Cortex of kidney (tissue), 1 donor: ENCODE measurements at places on chromosomes 5 and 9.

DNA sequence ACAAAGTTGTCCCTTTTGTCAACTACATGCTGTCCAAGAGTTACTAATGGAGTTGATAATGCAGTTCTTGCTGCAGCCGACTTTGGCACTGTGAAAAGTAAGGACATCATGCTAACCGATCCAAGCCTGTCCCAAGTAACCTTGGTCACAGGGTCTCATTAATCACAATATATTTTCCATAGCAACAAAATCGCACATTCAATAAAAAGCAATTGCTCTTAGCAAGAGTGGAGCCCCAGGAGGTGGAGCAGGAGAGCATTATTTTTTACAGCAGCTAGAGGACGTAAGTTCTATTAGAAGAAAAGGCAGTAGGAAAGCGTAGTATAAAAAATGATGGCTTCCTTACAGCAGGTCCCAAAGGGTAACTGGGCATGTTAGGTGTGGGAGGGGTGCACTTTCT is 570.3 kb downstream of the EBF1 start:
- no peak for DNase-seq

DNA sequence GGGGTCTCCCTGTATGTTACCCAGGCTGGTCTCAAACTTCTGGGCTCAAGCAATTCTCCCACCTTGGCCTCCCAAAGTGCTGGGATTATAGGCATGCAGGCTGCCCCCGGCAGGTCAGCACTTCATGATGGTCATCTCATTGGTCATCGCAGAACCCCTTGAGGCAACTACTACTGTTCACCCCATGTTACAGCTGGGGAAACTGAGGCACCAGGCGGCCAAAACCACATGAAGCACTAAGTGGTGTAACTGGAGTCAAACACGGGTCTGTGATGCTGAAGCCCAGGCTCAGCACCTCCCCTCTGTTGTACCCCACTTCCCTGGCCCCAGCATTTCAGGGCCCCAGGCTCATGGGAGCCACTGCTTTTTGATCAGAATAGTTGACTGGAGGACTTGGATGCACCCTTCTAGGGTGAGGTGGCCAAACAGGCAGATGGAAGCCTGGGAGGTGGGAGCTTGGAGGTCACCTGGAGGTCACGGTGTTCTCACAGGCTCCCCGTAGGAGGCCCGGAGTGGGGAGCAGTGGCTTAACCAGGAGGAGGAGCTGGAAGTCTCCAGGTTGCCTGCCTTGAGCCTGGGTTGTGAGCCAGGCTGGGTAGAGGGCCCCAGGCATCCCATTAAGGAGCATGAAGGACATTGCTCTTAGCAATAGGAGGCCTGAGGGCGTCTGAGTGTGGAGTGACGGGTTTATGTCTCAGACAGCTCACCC is 57.3 kb upstream of the RPL26L1 start:
- DNase-seq: no peak

- DNase-seq: no peak
Measured at GRCh38 chr5:119368238-119368630, 12.4 kb downstream of the TNFAIP8 start.

DNA sequence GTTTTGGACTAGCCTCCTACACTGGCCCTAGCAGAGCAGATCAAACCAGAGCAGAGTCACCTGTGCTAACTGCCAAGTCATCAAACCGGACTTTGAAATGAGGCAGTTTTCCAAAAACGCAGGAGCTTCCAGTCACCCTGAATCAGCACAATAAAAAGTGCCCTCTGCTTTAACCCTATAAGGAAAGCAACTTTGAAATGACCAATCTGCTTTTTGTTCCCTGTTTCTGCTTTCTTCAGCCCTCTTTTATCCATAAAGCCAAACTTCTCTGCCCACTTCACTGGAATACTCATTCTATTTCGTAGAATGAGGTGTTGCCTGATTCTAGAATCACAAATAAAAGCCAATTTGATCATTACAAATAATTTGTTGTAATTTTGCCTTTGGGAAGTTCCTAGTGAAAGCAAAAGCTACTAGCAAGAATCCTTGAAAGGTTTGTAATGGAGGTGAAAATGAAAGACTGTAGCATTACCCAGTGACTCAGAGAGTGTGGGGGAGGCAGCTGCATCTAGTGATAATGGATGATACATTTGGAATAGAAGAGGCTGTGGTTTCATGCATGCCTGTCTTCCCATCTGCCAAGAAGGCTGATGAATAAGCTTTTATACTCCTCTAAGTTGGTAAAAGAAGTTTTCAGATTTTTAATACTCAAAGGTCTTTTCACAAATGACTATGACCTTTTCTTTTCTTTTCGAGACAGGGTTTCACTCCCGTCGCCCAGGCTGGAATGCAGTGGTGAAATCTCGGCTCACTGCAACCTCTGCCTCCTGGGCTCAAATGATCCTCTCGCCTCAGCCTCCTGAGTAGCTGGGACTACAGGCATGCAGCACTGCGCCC is 14.9 kb downstream of the SPAAR start:
- DNase-seq: no peak

DNA sequence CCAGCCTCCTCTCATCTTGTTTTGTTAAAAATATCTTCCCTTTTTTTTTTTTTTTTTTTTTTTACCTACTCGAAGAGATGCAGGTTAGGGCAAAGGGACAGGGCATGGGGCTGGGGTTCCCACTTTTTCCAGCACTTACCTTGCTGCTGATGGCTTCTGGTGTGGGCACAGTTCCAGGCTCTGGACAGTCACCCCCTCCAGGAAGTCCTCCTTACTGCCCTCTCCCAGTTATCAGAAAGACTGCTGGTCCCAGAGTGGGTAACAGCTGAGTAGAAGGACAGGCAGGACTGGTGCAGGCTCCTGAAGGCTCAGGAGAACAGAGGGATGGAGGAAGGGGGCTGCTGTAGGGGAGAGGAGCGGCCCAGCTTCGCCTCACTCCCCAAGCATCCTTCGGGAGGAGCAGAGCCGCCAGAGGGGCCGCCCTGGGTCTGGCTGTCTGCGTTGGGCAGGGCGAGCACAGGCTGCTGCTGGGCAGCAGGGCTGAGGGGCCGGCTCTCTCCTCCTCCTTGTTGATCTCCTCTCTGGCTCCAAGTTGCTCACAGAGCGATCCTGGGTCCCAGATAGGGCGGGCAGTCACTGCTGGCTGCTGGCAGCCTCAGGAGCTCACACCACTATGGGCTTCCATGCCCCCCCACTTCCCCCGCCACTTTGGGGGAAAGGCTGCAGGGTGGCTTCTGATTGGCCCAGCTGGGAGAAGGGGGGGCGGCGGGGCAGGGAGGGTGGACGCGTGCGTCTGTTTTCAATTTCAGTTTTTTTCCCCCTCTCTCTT is at the start of gene PDGFRB:
Gene PDGFRB (minus strand): TSS at position 588 of the 769 bp plus-strand sequence. CDS start 18,798 bp downstream, outside the sequence.
- DNase-seq: no peak

DNA sequence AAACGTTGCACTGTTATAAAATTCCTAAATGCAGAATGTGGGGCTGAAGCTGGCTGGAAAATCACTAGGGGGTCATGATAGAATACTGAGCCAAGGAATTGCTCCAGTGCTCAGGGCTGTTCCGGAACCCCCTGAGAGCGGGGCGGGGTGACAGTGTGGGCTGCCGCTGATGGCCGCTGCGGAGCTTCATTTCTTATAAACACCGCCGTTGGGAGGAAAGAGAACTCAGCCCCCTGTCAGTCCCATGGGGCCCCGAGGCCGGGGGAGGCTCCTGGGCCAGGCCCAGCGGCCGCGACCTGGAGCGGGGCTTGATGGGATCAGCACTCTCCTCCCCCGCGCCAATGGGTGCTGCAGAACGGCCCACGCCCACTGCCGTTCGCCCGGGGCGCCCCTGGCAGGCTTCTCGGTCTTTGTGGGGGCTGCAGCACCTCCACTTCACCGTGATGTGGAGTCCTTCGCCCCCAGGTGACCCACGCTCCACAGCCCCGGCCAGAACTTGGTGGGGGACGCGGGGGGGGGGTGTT is 5.2 kb upstream of the IRF1 start:
- DNase-seq: no peak

DNA sequence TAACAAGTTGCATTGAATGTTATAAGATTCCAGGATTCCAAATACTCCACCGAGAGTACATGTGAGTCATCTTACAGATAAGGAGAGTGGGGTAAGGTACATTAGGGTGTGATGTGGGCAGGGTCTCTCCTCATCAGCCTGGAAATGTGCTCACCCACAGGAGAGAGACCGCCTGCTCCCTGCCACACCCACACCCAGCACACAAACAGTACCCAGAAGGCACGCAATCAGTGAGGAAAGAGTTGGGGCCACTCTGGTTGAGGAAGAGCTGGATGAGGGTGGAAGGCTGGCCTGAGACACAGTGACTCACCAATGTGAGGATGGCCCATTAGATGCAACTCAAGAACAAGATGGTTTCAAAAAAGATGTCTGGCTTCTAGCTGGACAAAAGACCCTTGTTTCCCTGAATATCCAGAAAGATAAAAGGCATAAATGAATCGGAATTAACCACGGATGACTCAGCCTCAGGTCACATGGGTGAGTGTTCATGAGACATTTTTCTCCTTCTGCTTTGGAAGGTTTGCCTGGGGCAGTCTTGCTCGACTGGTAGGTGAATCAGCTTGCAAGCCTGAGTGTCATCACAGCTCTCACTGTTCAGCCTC is 51.1 kb upstream of the LHFPL2 start:
- DNase-seq: no peak

GRCh38 chr9:99778308-99778707 is 43.4 kb upstream of the NR4A3 start:
- no peak for DNase-seq

- no peak for DNase-seq
Measured at GRCh38 chr9:120927269-120928014, 846 bp upstream of the TRAF1 start.

GRCh38 chr9:89466451-89467277 is 31.2 kb downstream of the SEMA4D start:
- DNase-seq: no peak

DNA sequence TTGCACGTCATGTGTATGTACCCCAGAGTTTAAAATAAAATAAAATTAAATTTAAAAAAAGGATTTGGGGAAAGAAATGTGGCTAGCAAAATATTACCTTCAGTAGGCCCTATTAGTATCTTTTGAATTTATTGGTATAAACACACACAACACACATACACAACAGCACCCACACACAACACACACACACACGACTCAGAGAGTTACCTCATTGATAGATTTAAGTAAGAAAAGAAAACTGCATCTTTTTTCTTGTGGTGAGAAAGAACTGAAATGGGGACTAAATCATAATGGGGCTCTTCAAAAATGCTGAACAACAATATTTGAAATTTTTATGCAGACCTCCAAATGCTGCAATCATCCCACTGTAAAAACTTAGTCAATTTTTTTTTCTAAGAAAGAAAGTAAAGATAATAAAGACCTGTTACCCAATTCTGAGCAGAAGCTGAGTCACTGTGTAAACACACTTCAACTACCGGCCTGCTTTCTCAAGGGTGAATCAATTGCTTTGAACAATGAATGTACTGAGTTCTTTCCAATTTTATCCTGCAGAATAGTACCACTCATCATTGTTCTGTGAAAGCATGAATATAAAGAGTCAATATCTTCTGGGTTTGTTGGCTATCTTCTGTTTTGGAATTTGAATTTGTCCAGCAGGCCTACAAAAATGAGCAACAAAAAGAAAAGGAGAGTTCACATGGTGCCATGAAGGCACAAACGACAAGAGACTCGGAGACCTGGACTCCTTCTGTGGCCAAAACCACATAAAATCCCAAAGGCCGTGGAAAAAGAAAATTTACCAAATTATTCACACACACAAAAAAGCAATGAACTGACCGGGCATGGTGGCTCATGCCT is 57.9 kb upstream of the CCNG1 start:
- DNase-seq: no peak

- DNase-seq: no peak
Measured at GRCh38 chr5:96257904-96258303, 175.1 kb downstream of the PCSK1 start.

GRCh38 chr5:168262042-168262743 is 29.3 kb upstream of the WWC1 start:
- DNase-seq: no peak

DNA sequence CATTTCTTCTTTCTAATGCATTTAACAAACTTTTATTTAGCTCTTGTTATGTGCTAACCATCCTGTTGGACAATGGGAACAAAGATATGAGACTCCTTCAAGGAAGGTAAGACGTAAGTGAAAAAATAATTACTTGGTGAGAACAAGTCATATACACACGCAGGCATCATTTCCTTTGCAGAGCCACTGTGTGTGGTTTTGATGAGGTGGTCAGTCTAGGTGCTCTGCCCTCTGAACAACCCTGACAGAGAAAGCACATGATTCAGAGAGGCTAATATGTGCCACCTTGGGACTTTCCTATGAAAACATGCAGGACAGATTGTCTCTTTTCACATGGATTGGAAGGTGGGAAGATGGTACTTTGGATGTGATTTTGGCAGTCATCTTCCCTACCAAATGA is 1162.5 kb upstream of the DMAC1 start:
- no peak for DNase-seq

GRCh38 chr9:112856843-112857242 is 33.8 kb downstream of the SLC46A2 start:
- DNase-seq: no peak

DNA sequence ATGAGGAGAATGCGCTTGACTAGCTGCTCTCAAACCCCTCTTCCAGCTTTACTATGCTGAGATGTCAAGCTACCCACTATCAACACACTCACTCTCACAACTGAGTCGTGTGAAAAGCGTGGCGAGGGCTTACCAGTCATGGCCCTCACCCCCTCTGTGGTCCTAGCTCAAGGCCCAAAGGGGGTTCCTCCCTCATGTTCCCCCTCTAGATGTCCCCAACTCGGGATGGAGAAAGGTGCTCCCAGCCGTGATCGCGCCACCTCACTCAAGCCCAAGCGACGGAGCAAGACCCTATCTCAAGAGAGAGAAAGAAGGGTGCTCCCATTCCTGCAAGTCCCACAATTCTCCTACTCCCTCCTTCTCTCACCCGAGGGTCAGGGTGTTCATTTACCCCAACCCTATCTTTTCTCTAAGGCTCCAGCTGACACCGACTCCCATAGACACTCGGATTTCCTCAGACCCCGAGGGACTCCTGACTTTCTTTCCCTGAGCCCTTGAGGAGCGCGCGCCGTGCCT is 559 bp downstream of the SLC38A9 start:
- DNase-seq: no peak

GRCh38 chr9:972501-973294 is 3.8 kb upstream of the DMRT3 start:
- no peak for DNase-seq

- no peak for DNase-seq
Measured at GRCh38 chr9:126070058-126070655, 256.5 kb upstream of the MVB12B start.

DNA sequence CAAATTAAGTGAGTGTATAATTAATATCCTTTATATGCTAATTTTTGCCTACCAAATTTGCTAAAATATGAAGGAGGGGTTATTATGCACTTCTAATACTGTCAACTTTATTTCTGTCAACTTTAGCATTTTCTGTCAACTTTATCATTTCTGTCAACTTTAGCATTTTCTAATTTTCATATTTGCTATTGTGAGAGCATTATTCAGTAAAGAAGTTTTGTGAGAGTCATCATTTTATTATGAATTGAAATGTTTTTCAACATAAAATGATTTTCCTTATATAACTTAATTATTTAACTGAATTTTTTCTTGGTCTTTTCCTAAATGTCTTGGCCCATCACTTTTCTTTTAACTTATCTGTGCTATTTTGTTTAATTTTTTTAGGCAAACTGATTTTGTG is 58.2 kb downstream of the FBXO4 start:
- no peak for DNase-seq

- DNase-seq: no peak
Measured at GRCh38 chr5:115262011-115262320, 711 bp downstream of the PGGT1B start.
